ENCODE measurements at places on chromosomes 4 and X. TPM values are rescaled to one million over a fixed set of nuclear protein-coding genes. Genes with fewer than 3 reads are reported as not detected.

The IL21 gene
- total RNA-seq: not detected

DNA sequence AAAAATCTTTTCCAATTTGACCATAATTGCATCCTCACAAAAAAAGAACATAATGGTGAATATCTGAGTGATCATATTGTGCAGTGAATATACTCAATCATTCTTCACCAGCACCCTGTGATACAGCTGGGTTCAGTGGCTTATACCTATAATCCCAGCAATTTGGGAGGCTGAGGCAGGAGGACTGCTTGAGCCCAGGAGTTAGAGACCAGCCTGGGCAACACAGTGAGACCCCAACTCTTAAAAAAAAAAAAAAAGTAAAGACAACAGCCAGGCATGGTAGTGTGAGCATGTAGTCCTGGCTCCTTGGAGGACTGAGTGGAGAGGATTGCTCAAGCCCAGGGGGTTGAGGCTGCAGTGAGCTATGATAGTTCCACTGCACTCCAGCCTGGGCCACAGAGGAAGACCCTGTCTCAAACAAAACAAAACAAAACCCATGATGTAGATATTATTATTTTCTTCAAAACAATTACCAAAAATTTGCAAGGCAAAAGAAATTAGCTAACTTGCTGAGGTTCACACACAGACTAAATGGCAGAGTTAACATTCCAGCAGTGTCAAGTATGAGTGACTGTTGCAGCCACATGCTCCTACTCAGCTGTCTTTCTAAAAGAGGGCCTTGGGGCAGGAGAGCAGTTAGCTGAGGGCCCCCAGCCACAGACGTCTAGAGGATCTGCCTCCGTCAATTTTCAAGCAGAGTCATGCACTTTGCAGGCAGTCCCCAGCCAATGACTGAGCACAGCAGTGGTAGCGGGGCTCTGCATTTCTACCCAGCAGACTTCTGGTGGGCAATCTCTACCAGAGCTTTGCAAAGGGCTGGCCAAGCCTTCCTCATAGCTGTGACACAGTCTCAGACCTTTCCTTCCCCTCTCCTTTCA lies 33.4 kb downstream of the ADGRA3 start:
- no peak for DNase-seq

The BEND4 gene
- 45.4 TPM for total RNA-seq

The SLC9B2 gene
- 5.9 TPM for total RNA-seq

GRCh38 chrX:13923845-13924244 lies 105.8 kb downstream of the GEMIN8 start:
- DNase-seq: no peak

The GLRA2 gene
- not detected for total RNA-seq

The BBS7 gene
- 20.5 TPM for total RNA-seq

DNA sequence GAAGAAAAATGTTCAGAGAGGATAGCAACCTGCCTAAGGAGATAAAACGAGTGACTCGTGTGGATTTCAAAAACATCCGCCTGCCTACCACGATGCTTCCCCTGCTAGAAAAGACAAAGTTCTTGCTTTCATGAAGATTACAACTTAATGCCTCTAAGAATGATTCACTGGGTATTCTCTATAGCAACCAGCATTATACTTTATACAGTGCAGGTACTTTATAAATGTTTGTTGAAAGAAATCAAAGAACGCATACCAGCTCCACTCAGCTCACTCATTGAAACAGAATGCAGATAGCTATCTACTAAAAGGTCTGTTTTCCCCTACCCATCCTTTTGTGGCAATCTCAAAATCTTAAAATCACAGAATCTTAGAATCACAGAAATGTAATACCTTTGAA lies 33.7 kb downstream of the GASK1B start:
- DNase-seq: no peak

DNA sequence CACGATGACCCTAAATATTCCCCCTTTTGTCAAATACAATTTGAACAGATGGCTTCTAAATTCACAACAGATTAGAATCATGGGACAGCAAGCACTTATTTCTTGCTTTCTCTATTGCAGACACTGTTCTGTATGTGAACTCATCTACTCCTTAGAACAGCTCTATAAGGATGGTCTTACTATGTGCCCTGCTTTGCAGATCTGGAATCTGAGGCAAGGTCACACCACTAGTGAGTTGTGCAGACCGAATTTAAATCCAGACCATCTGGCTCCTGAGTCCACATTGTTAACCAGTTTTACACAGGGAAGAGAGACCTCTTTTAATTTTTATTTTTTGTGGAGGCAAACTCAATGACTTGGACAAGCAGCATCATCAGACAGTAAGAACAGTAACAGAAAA lies 50.2 kb downstream of the GPRIN3 start:
- no peak for DNase-seq

GRCh38 chrX:1932231-1932630 lies 317.4 kb downstream of the ASMT start:
- no peak for DNase-seq

DNA sequence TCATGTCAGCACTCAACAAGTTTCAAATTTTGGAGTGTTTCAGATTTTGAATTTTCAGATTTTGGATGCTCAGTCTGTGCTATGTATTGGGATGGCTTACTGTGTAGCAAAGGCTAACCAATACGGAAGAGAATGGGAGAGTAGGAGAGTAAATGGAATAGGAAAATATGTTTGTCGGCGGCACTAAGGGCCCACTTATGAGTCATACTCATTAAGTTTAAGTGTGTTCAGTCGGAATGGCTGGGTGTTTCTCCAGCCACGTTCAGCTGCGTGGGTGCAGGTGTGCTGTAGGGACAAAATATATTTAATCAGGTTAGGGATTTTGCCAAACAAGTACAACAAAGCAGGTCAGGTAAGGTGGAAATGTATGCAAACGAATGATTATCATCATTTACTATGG lies 13.6 kb downstream of the FTHL17 start:
- no peak for DNase-seq

The FAM241A gene
- 0.63 TPM for total RNA-seq

The TREX2 gene
- 0.69 TPM for total RNA-seq

The CLDN22 gene
- total RNA-seq: not detected

The UNC5C gene
- total RNA-seq: 1.3 TPM

DNA sequence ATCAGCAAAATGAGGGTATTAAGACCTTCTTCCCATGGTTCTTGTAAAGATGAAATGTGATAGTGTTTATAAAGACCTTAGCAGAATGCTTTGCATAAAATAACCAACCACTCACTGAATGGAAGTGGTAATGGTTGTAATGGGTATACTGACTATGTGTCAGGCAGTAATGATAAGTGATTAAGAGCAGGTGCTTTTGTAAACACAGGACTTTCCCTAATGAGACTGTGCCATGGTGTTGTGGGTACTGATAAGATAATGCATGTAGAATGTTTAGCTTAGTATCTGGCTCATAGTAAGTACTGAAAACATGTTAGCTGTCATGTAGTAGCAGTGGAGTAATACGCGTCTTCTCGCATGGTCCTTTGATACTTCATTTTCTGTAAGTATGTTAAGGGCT lies 6.9 kb downstream of the LSM6 start:
- DNase-seq: no peak

DNA sequence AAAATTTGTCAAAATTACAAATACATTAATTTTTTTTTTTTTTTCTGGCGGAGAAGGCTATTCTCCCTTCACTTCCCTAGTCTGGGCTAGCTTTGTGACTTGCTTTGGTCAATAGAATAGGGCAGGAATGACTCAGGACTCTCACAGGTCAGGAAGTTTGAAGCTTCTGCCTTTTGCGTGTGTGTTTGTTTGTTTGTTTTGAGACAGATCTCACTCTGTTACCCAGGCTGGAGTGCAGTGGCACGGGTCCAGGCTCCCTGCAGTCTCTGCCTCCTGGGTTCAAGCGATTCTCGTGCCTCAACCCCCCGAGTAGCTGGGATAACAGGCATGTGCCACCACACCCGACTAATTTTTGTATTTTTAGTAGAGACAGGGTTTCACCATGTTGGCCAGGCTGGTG lies 55.9 kb upstream of the USP9X start:
- DNase-seq: no peak

DNA sequence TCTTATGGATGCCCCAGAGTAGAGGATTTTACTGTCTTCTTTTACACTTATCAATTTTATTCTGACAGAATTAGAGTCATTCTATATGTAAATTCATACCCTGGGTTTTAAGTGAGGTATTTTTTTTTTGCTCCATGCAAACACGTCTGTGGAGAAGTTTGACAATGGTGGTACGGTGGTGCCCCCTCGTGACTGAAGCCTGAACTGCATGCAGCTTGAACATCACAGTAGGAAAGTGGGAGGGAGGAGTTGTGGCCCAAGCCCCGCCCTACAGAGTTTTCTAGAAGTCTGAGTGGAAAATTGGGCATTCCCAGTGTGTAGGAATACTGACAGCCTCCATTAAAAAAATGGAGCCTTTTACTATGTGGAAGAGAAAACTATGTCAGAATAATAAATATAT lies 73.3 kb upstream of the RAB40AL start:
- peak; percentile 36 for DNase-seq

DNA sequence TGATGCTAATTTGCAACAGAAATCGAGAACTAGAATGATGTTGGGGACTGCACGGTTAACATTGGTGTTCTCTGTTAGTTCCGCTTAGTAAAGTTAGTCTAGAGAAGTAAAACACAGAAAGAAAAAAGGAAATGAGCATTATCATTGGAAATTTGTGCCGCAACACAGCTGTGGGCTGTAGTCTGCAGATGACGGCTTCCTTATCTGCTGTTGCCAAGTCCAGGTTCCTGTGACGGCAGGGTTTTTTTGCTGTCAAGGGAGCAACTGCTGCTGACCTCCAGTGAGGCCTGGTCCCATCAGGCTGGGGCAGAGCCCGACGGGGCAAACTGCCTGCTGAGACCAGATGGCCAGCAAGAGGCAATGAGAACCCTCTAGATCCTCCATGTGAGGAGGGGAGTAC lies 38.9 kb upstream of the PHEX start:
- DNase-seq: no peak

GRCh38 chr4:30943356-30943755 lies 223.2 kb downstream of the PCDH7 start:
- no peak for DNase-seq

The NUDT11 gene
- total RNA-seq: 39.3 TPM

DNA sequence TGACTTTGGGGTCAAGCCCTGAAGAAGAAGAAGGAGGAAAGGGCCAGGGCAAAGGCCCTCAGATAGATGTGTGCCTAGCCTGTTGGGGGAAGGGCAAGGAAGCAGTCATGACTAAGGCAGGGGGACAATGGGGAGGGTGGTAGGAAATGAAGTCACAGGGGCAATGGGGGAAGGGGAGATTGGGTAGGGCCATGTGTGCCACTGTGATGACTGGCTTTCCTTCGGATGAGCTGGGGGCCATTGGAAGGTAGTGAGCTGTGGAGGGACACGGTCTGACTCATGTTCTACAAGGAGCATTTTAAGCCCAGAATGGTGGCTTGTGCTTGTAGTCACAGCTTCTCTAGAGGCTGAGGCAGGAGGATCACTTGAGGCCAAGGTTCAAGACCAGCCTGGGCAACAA lies 642.0 kb downstream of the MID1IP1 start:
- no peak for DNase-seq

GRCh38 chrX:101450085-101450484 lies 35.2 kb upstream of the ARMCX4 start:
- DNase-seq: no peak

DNA sequence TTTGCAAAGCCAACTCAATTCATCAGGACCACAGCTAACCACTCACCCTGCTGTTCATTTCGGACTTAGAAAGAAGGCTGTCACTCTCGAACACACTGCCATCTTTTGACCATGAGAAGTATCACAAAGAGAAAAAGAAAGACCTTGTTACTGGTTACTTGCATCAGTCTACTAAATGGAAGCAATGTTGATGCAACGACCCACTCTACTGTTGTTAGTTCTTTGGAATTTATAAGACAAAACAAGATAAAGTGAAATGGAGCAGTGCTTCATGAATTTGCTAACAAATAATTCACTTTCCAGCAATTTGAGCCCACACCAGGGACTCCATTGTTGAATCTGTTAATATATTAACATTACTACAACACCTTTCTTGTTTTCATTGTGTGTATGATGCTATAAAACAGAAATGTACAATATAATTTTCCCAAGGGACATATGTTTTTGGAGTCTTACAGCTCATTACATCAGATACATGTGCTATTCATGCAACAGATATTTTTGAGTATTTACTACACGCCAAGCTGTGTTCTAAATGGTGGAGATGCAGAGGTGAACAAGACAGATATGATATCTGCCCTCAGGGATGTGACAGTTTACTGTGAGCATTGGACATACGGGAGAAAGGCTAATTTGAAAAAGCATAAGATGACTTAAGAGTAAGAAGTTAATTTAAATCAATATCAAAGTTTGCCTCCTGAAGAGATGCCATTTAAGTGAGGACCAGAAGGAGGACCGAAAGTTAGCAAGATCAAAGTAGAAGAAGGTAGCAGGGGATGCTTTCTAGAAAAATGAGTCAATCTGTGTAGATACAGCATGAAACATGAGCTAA lies 87.2 kb downstream of the AREG start:
- peak; percentile 13 for DNase-seq

The NAT8L gene
- total RNA-seq: 10.8 TPM

DNA sequence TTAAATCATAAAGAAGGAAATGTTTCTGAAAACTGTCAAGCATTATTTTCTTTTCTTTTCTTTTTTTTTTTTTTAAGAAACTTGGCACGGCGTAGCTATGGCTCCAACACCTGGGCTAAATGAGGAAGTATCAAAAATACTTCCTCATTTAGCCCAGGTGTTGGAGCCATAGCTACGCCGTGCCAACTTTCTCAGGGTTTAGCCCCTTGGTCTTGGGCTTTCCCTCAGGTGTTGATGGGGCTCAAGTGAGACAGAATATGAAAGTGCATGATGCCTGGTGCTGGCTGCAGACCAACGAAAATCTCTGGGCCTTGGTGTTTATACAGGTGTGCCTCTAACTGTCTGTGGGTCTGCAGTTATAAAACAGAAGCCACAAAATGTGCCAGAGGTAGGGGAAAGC lies 132.7 kb downstream of the ARHGAP24 start:
- no peak for DNase-seq

GRCh38 chrX:53583571-53583970 lies 102.9 kb downstream of the HUWE1 start:
- no peak for DNase-seq

DNA sequence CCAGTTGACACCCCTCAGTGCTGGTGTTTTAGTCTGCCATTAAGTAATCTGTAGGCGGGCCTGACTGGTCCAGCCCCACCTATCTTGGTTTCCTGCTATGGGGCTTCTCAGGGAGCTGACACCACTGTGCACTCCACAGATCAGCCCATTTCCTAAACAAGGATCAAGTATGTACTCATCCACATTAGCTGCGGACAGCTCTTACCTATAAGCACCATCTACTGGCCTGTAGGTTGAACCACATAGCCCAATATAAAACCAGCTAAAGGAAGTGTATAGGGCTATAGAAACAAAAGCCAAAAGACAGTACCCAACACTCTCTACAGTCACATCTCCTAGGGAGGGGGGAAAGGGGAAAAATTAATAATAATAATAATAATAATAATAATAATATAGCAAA lies 353.5 kb upstream of the CXorf51B start:
- no peak for DNase-seq

DNA sequence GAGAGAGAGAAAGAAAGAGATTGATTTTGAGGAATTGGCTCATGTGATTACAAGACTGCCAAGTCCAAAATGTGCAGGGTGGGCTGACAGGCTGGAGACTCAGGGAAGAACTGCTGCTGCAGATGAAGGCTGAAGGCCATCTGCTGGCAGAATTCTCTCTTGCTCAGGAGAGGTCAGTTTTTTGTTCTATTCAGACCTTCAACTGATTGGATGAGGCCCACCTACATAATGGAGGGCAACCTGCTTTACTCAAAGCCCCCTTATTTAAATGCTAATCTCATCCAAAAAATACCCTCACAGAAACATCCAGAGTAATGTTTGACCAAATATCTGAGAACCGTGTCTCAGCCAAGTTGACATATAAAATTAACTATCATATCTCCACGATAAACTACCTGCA lies 38.2 kb upstream of the MAMLD1 start:
- no peak for DNase-seq

The TCEAL6 gene
- total RNA-seq: not detected

The LIMCH1 gene
- total RNA-seq: 2.7 TPM

Data from H1 (cell line).